ENCODE measurements at places on chromosomes 12 and 14. TPM values are rescaled to one million over a fixed set of nuclear protein-coding genes. Genes with fewer than 3 reads are reported as not detected.

DNA sequence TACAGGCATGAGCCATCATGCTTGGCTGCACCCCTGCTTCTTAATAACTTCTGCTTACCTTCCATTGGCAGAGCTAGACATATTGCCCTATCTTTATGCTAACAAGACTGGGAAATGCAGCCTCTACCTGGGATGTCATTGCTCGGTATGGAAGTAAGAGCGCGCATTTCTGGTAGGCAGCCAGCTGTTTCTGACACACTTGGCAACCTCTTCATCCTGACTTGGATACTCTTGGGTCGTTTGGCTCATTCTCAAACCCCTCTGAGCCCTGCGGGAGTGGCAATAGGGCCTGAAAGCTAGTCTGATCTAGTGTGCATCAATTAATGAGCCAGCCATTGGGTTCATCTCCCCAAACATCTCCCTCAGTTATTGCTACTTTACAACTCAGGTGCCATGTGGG is 5.4 kb upstream of the PLBD1 start:
- H3K27me3 ChIP-seq = no peaks in the 10 kb centered on the region
- H3K4me1 ChIP-seq = no peaks in the 10 kb centered on the region
- no peak overlapping the region for H3K27ac ChIP-seq
- DNase-seq = no peak

PIANP gene
- 5.5 TPM for polyA plus RNA-seq

DNA sequence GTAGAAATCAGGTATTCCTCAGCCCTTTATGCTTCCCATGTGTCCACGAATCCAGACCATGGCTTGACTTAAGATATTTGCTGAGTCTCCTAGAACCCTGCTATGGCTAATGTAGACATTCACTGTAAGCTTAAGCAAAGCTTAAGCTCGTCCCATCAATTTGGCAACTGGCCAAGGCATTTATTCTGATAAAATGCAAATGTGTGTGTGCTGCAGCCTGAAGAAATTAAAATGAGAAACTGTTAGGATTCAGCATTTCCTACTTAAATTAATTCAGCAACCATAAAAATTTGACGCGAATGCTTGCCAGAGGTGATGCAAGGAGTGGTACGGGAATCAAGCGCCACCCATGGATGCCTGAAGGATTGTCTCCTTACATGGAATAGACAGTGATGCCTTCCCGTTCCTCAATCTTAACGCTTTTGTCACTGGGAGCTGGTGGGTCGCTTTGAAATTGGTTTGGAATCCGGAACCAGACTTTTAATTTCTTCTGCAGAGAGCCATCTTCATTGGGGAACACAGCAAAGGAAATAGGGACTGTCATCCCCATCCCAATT is 13.2 kb downstream of the HEBP1 start:
- H3K27me3 ChIP-seq = no peaks in the 10 kb centered on the region
- H3K4me1 ChIP-seq = no peaks in the 10 kb centered on the region
- DNase-seq = no peak
- H3K4me3 ChIP-seq = no peak overlapping the region
- no peak overlapping the region for H3K27ac ChIP-seq

DNA sequence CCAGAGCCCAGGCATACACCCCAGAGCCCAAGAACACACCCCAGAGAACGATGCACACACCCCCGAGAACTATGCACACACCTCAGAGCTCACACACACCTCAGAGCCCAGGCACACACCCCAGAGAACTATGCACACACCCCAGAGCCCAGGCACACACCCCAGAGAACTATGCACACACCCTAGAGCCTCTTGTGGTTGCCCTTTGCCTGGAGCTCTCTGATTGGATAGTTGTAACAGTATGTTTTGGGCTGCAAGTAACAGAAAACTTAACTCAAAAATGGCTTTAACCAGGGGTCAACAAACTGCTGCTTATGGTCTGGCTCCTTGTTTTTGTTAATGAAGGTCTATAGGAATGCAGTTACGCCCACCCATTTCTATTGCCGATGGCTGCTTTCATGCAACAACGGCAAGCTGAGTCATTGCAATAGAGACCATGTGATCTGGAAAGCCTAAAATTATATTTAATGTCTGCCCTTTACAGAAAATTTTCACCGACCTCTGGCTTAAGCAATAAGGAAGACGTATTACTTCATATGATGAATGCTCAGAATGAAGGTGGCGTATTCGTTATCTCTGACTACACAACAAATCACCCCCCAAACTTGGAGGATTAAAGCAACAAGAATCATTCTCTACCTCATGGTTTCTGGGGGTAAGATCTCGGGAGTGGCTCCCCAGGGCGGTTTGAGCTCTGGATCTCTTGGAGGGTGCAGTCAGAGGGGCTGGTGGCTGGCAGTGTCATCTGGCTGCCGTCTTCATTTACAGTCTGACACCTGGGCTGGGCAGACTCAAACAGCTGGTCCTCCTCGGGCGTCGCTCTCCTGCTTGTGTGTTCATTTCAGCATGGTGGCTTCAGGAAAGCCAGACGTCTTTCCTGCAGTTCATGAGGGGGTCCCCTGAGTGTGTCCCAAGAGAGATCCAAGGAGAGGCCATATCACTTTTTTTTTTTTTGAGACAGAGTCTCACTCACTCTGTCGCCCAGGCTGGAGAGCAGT is 66.3 kb upstream of the NCOR2 start:
- H3K4me1 ChIP-seq = peaks cover 43% of the 10 kb centered on the region
- peak overlapping the region; percentile 62 for H3K27ac ChIP-seq
- no peak overlapping the region for H3K4me3 ChIP-seq
- DNase-seq = no peak
- no peaks in the 10 kb centered on the region for H3K36me3 ChIP-seq

PCED1B gene
- polyA plus RNA-seq = 0.60 TPM

TARBP2 gene
- polyA plus RNA-seq = 50.2 TPM

FSCB gene
- polyA plus RNA-seq = not detected

SYNDIG1L gene
- 0.46 TPM for polyA plus RNA-seq

Data from left lung (tissue), 14 donors.